ENCODE measurements at places on chromosomes 6 and 20.

DNA sequence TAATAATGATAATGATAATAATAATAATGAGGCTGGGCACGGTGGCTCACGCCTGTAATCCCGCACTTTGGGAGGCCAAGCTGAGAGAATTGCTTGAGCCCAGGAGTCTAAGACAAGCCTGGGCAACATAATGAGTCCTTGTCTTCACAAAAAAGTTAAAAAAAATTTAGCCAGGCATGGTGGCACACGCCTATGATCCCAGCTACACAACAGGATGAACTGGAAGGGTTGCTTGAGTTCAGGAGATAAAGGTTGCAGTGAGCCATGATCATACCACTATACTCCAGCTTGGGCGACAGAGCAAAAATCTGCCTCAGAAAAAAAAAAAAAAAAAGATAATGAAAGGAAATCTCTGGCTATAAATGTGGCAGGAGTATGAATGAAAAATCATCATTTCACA is 213.4 kb downstream of the HIVEP2 start:
- DNase-seq, result no peak

GRCh38 chr6:33212857-33213165 is 4.5 kb downstream of the RING1 start:
- DNase-seq, result no peak

- DNase-seq, result no peak
Measured at GRCh38 chr20:14573676-14574075, 236.3 kb upstream of the FLRT3 start.

DNA sequence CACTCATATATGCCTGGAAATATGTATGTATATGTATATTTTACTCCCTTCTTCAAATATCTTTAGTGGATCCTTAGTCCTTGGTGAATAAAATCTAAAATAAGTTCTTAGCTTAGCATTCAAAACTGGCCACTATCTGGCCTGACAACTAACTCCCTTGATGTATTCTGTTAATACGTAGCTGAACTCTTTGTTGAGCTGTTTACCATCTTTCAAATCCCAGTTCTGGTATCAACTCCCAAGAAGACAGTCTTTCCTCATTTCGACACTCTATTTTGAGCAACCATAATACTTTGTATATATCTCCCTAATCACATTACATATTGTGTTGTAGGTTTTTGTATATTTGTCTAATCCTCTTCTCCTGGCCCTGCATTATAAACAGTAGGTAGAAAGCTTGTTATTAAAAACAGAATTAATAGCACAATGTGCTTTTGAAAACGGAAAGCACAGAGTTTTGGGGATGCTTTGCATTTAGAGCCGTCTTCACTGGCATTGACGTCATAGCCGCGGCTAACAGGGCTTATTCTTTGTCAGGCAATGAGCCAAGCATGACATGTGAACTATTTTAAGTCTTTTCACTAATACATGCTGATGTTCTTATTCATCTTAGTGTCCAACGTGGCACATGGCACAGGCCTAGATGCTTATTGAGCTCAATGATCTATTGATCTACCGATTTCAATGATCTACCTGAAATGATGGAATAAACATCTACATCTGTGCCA is 47.2 kb upstream of the CCN2 start:
- DNase-seq, result no peak

DNA sequence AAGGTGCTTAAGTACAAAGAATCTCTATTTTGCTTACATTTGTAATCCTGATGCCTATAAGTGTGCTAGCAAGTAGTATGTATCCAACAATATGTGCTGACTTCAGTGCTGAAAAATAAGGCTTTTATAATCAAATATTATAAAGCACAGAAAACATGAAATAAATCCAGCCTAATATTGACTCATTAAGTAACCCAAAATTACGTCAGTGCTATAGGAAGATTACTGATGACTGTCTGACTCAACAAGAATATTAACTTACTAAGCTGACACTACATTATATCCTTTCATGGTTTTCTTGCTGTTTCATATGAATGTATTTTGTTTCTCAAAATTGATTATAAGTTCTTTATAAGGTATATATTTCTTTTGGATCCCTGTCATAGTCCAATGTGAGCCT is 76.1 kb downstream of the ME1 start:
- no peak for DNase-seq

- DNase-seq, result no peak
Measured at GRCh38 chr6:128336436-128337095, 183.8 kb downstream of the PTPRK start.

DNA sequence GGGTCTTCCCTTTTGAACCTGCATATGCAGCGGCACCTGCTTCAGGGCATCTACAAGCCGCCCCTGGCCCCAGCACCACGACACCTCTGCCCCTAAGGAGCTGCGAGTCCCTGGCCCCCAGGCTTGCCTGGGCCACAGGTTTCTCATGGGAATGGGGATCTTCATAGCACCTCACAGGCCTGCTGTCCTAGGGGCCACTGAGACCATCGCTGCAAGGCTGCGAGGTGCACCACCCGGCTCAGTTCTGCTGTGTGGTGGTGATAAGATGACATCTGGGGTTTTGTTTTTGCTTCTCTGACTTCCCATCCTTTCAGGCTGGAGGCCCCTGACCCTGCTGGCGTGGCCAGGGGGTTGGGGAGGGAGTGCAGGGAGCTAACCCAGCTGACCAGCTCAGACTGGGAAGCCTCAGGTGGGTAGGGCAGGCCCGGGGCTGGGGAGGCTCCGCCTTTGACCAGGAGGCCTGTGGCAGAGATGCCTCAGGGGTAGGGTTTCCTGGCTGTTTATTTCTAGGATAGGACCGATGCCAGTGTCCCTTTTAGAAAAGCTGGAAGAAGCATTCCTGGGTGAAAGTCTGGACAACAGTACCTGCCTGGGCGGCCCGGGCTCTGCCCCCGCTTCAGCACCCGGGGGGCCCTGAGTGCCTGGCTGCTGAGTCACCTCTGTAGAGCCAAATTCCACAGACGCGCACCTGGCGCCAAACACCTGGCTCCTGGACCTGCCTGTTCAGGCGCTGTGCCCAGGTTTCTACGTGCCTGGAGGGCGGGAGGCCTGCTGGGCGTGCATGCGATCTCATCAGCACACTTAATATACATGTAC is 264.7 kb downstream of the DLL1 start:
- no peak for DNase-seq
